ENCODE measurements at places on chromosomes 5 and 9. TPM values are rescaled to one million over a fixed set of nuclear protein-coding genes. Genes with fewer than 3 reads are reported as not detected.

- DNase-seq, result no peak
Measured at GRCh38 chr5:10537624-10538023, 26.2 kb upstream of the ANKRD33B start.

The MRPL41 gene
- 19.7 TPM for total RNA-seq

DNA sequence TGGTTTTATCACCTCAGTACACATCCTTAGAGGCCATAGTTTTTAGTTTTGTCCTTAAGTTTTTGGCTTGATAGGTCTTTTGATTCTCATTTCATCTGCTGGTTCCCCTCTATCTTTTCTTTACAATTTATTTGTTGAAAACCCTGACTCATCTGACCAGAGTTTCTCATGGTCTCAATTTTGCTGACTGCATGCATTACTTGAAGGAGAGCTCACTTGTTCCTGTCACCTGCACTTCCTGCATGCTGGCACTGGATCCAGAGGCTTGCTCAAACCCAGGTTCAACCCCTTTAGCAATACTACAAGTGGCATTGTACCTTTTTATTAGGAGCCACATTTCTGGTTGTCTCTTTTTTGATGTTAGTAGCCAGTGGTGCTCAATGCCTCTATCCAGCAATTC is 26.7 kb downstream of the FBXO10 start:
- no peak for DNase-seq

- no peak for DNase-seq
Measured at GRCh38 chr9:108395421-108395820, 460.4 kb downstream of the ACTL7B start.

- no peak for DNase-seq
Measured at GRCh38 chr5:136021016-136021405, 7.8 kb upstream of the TGFBI start.

DNA sequence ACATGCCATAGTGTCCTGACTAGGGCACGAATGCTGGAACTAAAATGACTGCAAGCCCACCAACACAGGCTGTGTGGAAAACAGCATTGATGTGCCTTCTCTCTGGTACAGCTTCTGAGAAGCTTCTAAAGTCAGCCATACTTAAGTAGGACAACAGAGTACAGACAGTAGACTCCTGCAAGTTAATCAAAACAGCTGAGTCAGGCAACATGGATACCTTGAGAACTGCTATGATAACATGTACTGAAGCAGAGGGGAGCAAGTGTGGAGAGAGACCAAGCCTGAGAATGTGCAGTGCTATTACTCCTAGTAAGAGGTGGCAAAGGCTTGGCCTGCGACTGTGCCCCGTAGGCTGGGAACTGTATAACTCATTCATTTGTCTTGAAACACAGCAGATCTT is 2.5 kb downstream of the ISCA1 start:
- DNase-seq, result no peak

DNA sequence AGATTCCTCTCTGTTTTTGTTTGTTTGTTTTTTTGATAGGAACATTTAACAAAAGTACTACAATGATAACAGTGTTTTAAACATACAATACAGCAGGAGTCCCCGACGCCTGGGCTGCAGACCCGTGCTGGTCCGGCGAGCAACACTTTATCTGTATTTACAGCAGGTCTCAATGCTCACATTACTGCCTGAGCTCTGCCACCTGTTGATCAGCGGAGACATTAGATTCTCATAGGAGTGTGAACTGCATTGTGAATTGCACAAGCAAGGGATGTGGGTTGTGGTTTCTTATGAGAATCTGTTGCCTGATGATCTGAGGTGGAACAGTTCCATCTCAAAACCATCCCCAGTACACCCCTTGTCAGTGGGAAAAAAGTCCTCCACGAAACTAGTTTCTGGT is 1068.5 kb upstream of the CDH10 start:
- DNase-seq, result no peak

The TRAF1 gene
- total RNA-seq, result 1.7 TPM

GRCh38 chr9:119052339-119053030 is 316.8 kb downstream of the BRINP1 start:
- no peak for DNase-seq

GRCh38 chr9:88809355-88810161 is 181.7 kb upstream of the S1PR3 start:
- DNase-seq, result no peak

The PLAA gene
- 12.1 TPM for total RNA-seq

GRCh38 chr9:124206391-124206790 is 51.4 kb upstream of the NEK6 start:
- DNase-seq, result no peak

The NR5A1 gene
- not detected for total RNA-seq

- DNase-seq, result no peak
Measured at GRCh38 chr5:156526081-156526925, 199.3 kb downstream of the SGCD start.

- DNase-seq, result no peak
Measured at GRCh38 chr5:180803181-180804128, 849 bp upstream of the MGAT1 start.

The PCDHAC2 gene
- 1.1 TPM for total RNA-seq

DNA sequence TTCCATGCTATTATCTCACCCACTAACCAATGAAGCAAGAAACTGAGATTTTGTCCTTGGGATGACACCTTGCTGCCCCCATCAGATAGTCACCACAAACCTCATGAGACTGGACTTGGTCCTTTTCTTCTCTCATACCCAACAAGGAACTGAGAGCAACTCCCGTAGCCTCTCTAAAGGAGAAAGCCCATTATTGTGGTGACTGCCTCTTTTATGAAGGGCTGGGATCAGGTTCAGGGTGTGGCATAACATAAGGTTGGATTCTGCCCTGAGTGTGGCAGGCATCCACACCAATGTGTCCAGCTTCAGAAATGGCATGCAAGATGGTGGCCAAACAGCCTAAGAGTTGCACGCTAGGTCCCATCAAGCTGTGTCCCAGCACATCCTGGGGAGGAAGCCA is 1.3 kb upstream of the ACTL7A start:
- no peak for DNase-seq

The CCDC171 gene
- total RNA-seq, result 3.3 TPM

GRCh38 chr9:6128030-6128429 is 87.6 kb upstream of the IL33 start:
- no peak for DNase-seq

The GCNT4 gene
- total RNA-seq, result 2.7 TPM

The HAPLN1 gene
- total RNA-seq, result not detected

GRCh38 chr5:137619191-137619870 is 116.6 kb downstream of the KLHL3 start:
- DNase-seq, result peak; percentile 45

The PCDHB6 gene
- 0.51 TPM for total RNA-seq

DNA sequence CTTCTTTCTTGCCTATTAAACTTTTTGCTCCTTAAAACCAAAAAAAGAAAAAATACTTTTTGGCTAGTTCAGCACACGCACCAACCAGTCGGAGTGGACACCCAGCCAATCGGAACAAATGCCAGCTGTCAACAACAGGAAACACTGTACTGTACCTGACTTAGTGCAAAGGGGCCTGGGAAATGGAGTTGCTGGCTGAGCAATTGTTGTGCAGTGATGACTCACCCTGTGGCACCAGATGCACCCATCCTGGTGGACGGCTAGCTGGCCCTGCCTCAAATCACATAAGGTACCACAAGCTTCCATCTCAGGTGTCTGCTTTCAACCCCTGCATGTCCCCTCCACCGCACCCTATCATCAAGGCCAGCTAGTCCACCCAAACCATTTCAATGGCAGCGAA is 20.9 kb downstream of the FOXE1 start:
- no peak for DNase-seq

DNA sequence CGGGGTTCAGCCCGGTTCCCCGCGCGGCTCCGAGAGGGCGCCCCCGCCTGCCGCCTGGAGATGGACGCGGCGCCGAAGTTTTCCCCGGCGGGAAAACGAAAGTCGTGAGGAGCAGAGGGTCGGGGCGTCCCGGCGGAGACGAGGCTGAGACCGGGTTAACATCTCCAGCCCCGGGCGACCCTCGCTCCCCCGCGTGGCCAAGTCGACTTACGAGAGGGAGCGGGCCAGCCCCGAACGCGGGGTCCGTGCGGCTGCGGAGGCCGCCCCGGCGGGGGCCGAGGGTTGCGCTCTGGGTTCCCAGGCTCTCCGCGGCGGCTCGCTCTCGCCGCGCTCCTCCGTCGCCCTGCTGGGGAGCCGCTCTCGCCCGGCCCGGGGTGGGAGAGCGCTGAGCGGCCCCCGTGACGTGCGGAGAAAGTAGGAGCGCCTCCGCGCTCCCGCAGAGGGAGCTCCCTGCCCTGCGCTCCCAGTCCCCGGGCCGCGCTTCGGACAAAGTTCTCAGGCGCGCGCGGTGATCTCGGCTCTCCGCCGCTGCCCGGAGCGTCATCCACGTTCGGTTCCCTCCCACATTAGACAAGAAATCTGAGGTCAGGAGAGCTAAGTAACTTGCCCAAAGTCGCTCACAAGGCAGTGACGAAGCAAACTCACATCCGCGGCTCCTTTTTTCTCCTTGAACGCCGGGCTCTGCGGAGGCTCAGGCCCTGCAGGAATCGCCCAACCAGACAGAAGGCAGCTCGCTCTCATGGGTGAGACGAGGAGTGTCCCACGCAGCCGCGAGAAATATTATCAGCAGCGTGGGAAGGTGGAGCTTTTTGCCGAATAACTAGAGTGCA is 1.2 kb upstream of the GCNT4 start:
- DNase-seq, result peak; percentile 85

The PRSS3 gene
- total RNA-seq, result 719 TPM

DNA sequence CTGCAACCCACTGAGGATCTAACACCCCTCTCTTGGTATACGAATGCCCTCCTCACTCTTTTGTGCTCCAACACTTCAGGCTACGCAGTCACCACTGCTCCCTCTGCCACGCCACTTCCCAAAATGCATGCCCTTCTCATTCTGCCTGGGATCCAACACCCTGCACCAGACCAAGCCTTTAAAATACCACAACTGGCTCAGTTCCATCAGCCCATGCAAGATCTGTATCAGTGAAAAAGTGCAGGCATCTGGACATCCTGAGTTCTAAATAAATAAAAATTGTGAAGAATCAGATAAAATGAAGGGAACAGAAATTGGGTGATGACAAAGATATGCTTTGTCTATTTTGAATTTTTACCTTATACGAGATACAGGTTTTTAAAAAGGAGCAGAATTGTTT is 2.7 kb downstream of the NDUFB6 start:
- DNase-seq, result no peak

DNA sequence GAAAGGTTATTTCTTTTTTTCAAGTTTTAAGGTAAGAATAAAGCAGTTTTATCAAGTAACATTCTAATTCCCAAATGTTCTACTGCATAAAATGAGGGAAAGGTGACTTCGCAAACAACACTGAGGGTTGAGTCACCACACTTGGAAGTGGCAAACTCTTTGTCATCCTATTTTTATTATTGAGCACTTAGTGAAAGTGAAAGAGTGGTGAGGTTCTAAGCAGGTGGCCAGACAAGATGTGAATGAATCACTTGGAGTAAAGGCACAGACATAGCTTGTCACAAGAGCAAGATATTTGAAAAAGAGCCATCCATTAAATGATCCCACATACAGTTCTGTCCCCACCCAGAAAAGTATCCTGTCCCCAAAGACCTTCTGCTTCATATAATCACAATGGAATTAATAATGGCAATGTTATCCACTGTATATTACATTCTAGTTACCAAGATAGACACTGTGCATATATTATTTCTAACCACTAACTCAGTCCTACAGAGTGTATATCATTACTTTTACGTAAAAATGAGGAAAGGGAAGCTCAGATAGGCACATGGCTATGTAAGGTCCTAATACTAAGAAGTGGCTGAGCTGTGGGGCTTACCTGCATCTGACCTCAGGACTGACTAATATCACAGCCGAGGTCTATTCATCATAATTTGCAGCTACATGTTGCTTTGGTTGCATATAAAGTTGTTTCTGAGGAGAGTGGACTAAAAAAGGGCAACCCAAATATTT is 730.4 kb upstream of the MEF2C start:
- DNase-seq, result no peak

DNA sequence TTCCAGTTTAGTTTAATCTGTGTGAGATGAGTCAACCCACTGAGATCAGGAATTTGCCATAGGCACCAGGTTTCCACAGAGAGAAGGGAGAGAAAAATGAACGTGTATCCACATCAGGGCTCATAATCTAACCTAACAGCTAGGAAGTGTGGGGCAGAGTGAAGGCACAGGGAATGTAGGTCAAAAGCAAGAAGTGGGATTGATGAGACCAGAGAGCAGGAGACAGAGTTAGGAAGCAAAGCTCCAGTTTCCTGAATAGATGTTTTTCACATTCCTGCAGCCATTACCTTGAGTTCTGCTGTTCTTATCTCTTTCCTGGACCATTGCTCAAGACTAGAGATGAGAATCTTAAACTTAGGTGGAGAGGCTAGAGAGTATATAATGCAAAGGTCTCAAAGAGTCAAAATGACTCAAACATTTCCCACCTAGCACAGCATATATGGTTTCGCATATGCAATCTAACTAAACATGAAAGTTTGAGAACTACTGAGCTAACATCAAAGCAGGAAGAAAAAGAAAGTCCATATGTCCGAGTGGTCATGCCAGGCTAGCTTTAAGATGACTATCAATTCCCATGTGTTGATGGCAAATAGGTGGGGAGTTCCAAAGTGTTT is 41.1 kb upstream of the GNAQ start:
- DNase-seq, result no peak

The ANKRD55 gene
- total RNA-seq, result not detected

- DNase-seq, result no peak
Measured at GRCh38 chr5:144318460-144318859, 147.8 kb downstream of the KCTD16 start.

DNA sequence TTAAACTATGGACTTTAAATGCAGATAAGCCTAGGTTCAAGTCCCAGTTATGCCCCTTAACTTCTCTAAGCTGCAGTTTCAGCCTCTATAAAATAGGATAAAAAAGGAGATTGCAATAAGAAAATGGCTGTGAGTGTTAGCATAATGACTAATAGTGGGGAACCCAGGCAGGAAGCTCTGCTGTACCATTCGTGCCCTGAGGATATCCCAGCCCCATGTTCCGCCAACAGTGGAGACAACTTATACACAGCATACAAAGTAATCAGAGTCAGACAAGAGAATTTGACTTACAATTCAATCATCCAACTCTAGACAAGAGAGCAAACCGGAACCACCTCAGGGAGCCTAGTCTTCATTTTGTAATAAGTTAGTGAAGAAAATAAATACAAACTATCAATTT is 141.5 kb upstream of the FSTL4 start:
- DNase-seq, result no peak

The LCN9 gene
- total RNA-seq, result not detected

The OMD gene
- 0.20 TPM for total RNA-seq

The SGCD gene
- 0.38 TPM for total RNA-seq

DNA sequence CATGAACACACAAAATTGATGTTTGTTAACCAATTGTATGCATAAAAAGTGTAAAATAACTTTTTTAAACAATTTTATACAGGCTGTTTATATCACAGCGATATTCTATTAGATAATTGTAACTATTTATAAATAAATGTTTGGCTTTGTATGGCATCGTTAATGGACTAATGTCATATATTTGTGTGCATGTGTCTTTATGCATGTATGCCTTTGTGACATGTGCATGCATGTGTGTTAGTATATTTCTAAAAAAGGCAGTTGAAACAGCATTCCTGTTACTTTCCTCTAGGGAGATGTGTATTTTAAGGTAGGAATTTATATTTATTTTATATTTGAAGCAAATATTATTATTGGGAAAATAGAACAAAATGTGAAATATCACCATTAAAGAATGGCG is 268.9 kb downstream of the CDH18 start:
- no peak for DNase-seq

The ROR2 gene
- total RNA-seq, result 1.2 TPM

Measured in pancreas (tissue), 10 donors.